ENCODE measurements at places on chromosomes 5 and 9.

DNA sequence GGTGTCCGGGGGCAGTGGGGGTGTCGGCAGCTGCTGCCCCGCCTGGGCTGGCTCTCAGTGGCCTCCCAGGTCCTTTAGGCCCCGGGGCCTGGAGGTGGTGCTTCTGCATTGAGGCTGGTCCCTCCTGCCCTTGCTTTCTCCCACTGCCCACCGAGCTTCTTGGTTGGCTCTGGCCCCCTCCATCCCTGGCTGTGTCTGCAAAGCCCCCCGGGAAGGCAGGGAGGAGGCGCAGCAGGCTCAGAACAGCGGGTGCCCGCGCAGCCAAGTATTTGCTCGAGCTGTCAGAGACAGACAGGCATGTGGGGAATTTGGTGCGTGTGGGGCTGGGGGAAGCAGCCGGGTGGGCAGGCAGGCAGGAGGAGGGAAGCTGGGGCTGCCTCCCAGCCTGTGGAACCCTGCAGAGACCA is 11.5 kb downstream of the CXXC5 start:
- no peak for DNase-seq

DNA sequence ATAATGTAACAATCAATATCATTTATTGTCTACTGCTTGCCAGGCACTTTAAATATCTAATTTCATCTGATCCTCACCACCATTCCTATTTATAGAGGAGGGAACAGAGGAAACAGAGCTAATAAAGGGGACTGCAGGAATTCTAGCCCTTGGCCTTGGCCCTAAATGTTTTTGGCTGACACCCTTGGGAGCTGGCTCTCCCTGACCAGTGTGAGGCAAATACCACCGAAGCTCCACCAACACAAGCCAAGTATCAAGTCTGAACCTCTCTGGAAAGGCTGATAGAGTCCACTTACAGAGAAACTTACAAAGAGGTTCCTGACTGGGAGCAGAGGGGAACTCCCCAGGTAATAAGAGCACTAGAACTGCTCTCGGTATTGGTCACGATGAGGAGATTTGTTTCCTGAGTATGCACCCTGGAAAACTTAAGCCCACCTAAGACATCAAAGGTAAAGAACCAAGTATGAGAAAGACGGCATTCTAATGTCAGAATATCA is 243.1 kb upstream of the PANK3 start:
- no peak for DNase-seq

DNA sequence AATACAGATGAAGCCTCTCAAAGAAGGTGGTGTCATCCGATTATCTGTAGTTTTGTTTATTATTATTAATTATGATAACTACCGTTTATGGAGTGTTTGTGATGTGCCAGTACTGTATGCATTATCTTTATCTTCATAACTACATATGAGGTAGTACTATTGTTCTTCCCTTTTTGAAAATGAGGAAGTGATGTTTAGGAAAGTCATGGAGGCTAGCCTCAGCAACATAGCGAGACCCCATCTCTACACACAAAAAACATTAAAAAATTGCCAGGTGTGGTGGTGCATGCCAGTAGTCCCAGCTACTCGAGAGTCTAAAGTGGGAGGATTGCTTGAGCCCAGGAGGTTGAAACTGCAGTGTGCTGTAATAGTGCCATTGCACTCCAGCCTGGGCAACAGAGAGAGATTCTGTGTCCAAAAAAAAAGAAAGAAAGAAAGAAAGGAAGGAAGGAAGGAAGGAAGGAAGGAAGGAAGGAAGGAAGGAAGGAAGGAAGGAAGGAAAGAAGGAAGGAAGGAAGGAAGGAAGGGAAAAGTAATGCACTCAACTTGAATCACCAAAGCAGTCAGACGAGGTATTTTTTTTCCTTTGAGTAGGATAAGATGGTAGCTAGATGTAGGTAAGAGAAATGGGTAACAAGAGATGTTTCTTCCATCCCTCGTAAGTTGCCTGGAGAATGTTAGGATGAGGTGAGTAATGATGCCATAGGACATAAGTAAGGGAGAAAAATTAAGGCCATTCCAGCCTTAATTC is 47.8 kb downstream of the PAM start:
- DNase-seq = no peak

GRCh38 chr9:119221276-119221675 is 148.0 kb downstream of the BRINP1 start:
- DNase-seq = no peak

DNA sequence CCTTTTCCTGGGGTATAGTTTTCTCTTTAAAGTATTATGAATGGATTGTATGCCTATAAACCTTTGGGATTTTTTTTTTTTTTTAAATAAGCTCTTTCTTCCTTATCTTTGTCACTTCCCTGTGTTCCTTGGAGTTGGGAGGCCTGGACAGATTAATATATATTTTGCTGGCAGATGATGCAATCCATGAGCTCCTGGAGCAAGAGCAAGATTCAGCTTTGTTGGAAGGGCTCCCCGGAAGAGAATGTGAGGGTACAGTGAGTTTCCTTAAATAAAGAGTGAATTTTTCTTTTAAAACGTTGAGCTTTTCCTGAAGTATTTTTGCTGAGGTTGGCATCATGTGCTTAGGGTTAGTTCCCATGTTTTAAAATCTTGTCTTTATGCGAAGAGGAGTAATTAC is 98.7 kb upstream of the SLC28A3 start:
- DNase-seq = no peak

DNA sequence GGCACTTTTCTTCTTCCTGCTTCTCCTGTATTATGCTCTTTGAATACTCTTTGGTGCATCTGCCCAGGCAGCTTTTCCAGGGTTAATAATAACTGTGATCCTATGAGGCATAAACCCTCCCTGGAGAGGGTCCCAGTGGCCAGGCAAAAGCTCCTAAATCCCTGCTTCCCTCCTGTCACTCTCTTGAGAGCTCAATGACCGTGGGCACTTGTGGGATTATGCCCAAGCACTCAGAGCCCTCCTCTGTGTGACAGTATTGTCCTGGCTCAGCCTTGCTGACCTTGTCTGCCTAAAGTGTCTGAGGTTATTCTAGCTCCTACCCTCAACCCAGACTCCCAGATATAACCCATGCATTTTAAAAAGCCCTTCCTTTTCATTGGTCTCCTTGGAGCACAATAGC is 51.9 kb downstream of the GALNT10 start:
- DNase-seq = no peak

DNA sequence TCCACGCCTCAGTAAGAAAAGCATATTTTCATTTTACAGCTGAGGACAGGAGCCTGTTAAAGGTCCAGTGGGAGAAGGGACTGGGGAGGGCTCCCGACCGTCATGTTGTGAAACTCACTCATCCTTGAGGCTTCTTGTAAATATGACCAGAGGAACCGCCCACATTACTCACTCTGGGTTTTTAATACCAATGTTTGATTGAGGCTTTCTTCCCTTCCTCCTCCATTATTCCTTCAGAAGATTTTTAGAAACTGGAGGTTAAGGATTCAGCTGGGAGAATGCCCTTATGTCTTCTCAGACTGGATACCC is 61.4 kb upstream of the GLRX start:
- no peak for DNase-seq

GRCh38 chr9:96258967-96259366 is 43.0 kb downstream of the HSD17B3 start:
- no peak for DNase-seq

DNA sequence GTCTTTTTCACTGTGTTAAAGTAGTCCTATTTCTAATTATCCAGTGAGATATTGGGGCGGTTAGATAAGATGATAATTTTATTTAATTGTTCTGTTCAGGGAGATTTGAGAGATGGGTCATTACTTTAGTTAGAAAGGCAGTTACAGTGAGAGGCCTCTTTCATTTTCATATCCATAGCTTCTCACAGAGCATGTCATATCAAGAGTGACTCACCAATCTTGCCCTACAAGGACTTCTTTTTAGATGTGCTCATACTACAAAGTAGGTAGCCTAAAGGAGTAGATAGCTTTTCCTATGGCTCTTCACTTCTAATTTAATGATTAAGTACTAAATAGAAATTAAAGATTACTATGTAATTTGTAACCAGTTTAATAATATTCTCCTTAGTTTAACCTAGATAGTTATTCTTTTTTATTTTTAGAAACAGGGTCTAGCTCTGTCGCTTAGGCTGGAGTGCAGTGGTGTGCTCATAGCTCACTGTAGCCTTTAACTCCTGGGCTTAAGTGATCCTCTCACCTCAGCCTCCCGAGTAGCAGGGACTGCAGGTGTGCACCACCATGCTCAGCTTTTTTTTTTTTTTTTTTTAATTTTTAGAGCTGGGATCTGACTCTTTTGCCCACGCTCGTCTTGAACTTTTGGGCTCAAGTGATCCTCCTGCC is 71.0 kb downstream of the FER start:
- no peak for DNase-seq

- no peak for DNase-seq
Observed at GRCh38 chr5:83222906-83223305, 145.6 kb downstream of the XRCC4 start.

DNA sequence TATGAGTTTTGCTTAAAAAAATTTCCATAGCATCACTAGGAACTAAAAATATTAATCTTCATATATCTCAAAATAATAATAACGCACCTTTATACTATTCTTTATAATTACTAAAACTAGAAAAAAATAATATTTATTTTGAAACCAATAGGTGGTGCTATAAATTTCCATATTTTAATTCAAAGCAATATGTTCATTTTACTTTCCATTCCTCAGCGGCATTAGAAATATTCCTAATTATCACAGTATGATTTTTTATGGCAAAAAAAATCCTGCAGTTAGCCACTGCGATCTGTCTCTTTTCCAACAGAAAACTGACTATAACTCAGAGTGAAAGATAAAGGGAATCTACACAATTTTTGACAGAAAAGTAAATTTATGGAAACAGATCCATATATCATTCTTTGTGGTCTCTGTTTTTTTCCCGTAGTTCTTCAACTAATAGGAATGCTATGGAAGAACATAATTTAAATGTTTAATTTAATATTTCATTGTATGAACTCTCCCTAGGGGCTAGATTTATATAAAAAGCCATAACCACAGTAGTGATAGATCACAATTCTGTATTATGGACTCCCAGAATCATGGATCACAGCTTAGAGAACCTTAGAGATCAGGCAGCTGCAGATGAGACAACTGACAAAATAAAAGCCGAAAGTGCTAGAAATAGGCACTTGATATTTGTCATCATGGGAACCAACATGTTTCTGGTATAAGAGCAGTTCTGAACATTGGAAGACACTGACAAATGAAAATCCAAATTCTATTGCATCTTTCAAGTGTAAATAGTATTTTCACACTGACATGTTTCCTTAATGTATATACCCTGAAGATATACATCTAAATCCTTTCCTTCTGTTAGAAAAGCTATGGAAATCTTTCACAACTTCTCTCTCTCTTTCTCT is 167.7 kb upstream of the MPDZ start:
- no peak for DNase-seq

DNA sequence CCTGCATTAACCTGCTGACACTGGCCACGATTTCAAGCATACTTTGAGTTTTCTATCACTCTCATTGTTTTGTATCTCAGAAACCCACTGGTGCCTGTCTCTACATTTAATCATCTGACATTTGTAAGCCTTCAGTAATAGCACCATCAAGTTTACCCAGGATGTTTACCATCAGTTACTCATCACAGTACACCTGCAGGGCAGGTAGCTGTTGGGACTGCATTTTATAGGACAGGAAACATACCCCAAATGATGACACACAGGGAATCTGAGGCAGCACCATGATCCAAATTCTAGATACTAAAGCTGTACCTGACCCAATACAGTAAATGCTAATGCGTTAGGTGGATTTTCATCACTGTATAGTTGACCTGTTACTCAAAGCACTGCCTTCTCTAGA is 114.2 kb downstream of the FEM1C start:
- DNase-seq = no peak

GRCh38 chr9:70802758-70803436 is 318.5 kb downstream of the TRPM3 start:
- no peak for DNase-seq

- no peak for DNase-seq
Observed at GRCh38 chr9:20734275-20734674, 50.2 kb downstream of the FOCAD start.

GRCh38 chr9:2356041-2356790 is 265.4 kb upstream of the VLDLR start:
- no peak for DNase-seq

DNA sequence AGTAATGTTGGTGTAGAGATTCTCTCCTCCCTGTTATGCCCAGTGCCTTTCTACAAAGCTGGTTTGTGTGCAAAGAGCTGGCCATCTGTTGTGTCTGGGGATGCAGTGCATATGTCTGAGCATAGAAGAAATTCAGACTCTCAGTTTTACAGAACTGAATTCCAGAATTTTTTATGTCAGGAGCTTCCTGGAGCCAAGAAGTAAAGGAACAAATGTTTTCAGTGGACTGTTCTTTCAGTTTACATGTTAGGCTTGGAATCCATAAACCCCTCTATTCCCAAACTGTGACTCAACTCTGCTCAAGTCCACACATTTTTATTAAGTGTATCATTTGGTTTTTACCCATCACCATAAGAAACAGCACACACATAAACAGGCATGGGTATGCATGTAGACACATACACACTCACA is 366.0 kb downstream of the BRINP1 start:
- DNase-seq = no peak

- no peak for DNase-seq
Observed at GRCh38 chr9:121593066-121593465, 58.4 kb upstream of the DAB2IP start.

DNA sequence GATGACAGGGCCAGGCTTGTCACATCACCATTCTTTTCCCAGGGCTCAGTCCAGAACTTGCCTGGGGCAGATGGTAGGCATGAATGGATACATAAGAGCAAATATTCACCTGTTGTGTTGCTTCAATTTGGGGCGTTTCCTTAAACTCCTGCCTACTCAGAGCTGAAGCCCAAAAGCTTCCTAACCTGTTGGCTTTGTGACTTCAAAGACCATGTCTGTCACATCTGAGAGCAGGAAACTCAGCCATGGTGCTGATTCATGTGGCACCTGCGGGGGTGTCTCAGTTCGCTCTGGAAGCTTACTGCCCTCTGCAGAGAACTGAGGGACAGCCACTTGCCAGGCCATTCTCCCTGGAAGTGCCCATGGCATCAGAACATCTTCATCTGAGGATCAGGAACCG is 246.6 kb downstream of the HSPA4 start:
- peak; percentile 15 for DNase-seq

- DNase-seq = no peak
Observed at GRCh38 chr9:136712690-136713544, 545 bp downstream of the DIPK1B start.

GRCh38 chr5:85760519-85760918 is 857.2 kb upstream of the COX7C start:
- DNase-seq = no peak

GRCh38 chr9:21812946-21813568 is 10.6 kb downstream of the MTAP start:
- DNase-seq = peak; percentile 66

DNA sequence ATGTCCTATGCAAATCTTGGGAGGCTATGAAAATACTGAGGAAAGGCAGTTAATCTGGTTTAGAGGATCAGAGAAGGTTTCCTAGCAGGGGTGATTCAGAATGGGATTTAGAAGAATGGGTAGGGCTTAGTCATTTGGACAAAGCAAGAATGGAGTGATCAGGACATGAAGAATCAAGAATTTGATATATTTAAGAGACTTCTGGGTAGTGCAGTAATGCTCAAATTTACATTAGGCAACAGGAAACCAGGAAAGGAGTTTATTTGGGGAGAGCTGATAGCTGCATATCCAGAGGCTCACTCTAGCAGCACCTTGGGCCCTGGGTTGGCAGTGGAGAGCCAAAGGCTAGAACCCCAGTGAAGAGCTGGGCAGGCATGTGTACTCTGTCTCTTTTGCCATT is 78.9 kb upstream of the PAPPA start:
- no peak for DNase-seq

Measured in stimulated activated CD4-positive, alpha-beta T cell treated with anti-CD3 and anti-CD28 coated beads, Interleukin-4, amount 100 ng/mL, for 24 hours (primary cell).